Mesenteric fat pad (tissue), 1 donor: ENCODE measurements at places on chromosomes 16 and 17. TPM values are rescaled to one million over a fixed set of nuclear protein-coding genes. Genes with fewer than 3 reads are reported as not detected.

KRTAP1-1 gene
- not detected for total RNA-seq

COX4I1 gene
- 419 TPM for total RNA-seq

KRT36 gene
- not detected for total RNA-seq

PLCG2 gene
- total RNA-seq, result 33.0 TPM

KRTAP4-9 gene
- total RNA-seq, result not detected

GRCh38 chr16:12531937-12532336 is 271.8 kb downstream of the CPPED1 start:
- no peak for DNase-seq

GRCh38 chr17:21173543-21173942 is 40.4 kb downstream of the TMEM11 start:
- DNase-seq, result peak; percentile 24

GRCh38 chr17:31415640-31416502 is 24.4 kb downstream of the RAB11FIP4 start:
- no peak for DNase-seq

DNA sequence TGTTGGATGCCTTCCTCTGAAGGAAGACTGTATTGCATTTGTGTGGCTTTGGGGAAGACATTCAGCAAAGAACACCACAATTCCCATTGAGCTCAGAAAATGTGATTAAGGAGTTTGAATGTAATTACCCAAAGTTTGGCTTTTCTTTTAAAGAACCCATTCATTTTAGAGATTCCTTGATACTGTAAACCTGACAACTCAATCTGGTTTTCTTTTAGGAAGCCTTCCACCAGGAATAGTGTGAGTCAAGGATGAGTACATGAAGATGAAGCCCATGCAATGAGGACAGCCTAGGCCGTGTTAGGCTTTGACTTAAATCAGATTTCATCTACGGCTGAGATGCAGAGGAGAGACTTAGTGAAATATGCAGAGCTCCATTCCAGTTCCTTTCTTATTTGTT is 271.7 kb upstream of the TBX2 start:
- no peak for DNase-seq

- DNase-seq, result no peak
Observed at GRCh38 chr16:66898207-66898606, 17.9 kb downstream of the PDP2 start.

- no peak for DNase-seq
Observed at GRCh38 chr17:14135906-14136590, 66.7 kb downstream of the COX10 start.

DNA sequence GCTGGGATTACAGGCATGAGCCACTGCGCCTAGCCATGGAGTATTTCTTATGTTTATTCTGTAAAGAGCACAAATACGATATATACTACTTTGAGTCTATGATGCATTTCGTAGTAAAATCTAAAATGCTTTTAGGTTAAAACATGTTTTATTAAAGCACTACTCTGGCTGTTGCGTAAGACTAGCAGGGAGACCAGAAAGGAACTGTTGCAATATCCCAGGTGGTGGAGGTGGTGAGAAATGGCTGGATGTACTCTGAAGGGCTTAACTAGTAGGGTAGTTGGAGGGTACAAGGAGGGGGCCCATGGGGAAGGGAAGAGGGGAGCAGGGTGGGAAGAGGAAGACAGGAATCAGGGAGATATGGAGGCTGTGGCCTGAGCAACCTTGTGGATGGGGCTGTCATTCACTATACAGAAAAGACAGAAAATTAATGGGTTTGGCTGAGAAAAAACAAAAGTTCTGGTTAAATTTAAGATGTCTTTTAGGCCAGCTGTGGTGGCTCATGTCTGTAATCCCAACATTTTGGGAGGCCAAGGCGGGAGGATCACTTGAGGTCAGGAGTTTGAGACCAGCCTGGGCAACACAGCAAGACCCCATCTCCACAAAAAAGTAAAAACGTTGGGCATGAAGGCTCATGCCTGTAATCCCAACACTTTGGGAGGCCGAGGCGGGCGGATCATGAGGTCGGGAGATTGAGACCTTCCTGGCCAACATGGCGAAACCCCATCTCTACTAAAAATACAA is 35.8 kb downstream of the ST3GAL2 start:
- DNase-seq, result no peak
